Naive thymus-derived CD8-positive, alpha-beta T cell (primary cell): ENCODE measurements at places on chromosomes 4 and X.

DNA sequence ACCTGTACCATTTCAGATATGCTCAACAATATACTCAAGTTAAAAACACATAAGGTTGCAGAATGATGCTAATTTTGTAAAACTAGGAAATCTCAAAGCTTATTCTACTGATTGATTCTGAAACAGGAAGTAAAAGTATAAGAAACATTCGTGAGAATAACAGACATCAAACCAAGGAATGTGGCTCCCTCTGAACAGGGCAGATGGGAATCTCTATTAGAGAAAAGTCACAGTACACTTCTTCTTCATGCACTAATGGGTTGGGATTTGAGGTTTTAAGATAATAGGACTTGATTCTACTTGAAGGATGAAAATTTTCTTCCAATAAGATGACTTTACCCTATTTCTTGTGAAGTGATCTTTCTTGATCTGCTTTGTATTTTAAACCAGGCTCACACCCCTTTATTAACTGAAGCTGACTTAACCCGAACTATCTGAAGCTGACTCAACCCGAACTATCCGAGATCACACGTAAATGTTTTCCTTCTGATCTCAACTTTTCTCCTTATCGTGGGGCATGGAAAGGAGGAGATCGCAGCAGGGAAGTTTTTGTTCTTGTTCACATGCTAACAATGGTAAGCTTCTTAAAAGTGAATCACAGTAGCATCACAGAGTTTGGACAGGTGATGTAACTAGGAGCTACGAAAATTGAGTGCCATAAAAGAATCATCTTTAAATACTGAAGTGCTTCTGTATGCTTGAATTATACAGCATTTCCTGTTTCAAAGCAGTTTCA lies 363.1 kb upstream of the ZFP42 start:
- no peak for DNase-seq

DNA sequence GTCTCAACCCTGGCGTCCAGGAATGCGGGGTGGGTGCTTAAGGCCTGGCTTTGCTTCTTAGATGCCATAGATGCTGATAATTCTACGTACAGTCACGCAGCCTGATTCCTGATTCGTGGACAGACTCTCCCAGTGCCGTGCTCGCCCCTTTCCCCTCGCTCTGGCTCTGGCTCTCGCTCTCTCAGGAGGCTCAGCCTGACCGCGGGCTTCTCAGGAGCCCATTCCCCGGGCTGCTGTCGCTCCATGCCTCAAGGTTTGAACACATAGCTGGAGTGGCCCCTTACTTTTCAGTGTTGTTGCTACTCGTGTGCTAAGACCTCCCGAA lies 59.2 kb upstream of the ZC4H2 start:
- DNase-seq: no peak

GRCh38 chr4:30723201-30723955 lies 3.2 kb downstream of the PCDH7 start:
- DNase-seq: no peak

GRCh38 chr4:76211769-76212708 lies 1.6 kb downstream of the SCARB2 start:
- no peak for DNase-seq

DNA sequence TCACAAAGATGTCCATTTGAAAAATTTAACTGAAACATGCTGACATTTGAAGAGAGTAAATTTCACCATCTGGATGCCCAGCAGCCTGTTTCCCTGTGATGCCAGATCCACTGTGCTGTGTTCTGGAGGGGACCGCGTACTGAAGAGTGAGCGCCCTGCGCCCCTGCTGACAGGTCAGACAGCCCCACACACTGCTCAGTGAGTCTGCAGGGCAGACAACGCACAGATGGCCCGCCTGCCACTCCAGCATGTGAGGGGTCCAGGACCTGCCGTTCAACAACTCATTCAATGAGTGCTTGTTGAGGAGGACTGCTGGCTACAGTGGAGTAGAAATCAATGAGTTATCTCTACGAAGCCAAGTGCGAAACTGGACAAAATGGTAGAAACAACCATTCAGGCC lies 49.2 kb downstream of the FGFRL1 start:
- DNase-seq: no peak

- DNase-seq: no peak
Observed at GRCh38 chrX:134736356-134736755, 78.1 kb upstream of the PLAC1 start.

- DNase-seq: no peak
Observed at GRCh38 chr4:128169245-128169644, 108.1 kb downstream of the LARP1B start.

DNA sequence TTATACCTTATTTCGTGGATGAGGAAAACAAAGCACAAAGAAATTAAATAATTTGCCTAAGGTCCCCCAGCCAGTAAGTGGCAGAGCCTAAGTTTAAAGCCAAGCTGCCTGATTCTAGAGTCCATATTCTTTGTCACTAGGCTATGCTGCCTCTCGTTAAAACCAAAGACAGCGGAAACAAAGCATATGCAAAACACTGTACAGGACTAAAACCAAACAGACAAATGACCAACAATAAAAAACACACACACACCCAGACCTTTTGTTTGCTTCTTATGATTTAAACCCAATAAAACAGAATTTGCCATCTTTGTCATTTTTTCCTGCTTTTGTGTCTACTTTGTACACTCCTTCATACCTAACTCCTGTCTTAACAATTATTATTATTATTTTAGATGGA lies 10.1 kb upstream of the VSIG1 start:
- DNase-seq: no peak

GRCh38 chr4:57550198-57550597 lies 440.0 kb upstream of the IGFBP7 start:
- no peak for DNase-seq

DNA sequence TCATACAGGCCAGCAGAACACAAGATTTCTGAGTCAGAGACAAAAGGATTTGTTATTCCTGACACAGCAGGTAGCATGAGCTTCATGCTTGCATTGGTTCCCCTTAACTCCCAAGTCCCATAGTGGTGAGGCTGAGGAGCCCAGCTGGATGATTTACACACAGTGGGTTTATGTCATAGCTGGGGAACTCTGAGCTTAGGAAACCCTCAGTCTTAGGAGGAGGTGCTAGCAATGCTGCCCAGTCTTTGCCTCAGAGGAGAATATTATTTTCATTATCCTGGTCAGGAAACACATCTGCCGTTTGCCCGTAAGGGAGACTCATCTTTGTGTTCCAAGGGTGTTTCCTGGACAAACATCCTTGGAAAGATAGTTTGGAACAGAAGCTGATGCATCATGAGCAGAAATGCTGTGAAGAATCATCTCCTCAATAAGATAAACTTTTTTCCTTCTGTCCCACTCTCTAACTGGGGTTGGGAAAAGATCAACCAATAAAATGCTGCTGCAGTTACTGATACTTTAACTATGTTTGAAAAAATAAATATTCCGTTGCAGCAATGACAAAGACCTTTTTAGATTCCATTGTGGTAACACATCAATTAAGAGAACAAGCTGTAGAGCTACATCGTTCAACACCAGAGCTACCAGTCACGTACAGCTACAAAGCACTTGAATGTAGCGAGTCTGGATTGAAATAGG lies 146.8 kb downstream of the DCLK2 start:
- DNase-seq: no peak

DNA sequence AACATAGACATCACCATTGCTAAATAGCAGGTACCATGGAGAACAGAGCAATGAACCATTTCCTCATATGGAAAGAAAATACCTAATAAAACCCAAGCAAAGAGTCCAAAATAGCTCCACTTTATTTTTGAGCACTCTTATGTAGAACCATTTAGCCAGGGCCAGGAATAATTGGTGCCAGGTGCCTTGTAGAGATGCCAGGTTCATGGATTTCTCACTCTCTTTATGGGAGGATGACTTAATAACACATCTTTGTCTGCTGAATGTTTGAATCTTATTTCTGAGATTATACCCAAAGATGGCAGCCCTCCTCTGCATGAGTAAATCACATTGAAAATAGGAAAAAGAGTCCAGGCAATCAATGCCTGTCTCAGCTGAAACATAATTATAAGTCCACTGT lies 212.3 kb upstream of the SFRP2 start:
- DNase-seq: no peak

DNA sequence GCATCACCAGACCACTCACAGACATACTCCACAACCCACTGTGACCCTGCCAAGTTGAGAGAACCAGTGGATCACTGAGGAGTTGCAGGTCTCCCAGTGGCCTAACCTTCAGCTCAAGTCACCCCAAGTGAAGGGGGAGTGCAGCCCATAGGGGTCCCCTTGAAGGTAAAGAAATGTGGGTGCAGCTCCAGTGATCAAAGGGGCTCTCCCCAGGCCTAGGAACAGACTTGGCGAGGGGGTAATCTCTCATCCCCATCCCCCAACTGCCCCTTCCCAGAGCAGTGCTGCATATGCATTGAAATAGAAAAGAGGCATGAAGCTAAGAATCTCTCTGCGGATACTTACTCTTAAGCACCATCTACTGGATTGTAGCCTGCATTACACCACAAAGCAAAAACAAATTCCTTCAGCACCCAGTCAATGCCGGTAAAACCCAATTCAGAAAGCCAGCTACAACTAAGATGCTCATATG lies 27.0 kb downstream of the MAGEE1 start:
- peak; percentile 34 for DNase-seq

DNA sequence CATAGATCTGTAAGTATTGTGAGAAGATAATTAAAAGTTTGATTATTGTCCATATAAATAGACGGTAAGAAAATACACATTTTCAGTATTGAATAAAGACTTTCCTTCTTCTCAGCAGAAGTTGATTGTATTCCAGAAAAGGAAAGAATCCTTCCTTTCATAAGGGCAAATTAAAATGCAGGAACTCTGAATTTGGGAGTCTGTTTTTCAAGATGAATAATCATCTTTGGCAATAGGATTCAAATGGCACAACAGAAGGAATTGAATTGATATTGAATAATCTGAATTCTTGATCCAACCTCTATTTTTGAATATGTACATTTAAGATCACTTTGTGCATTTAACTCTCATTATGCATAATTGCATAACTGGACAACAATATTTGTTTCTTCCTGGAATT lies 149.3 kb downstream of the DMD start:
- no peak for DNase-seq

GRCh38 chr4:76035141-76035540 lies 729 bp downstream of the CXCL11 start:
- DNase-seq: no peak

- DNase-seq: no peak
Observed at GRCh38 chr4:95044324-95044837, 286.6 kb downstream of the BMPR1B start.

- no peak for DNase-seq
Observed at GRCh38 chr4:96598465-96598864, 758.6 kb downstream of the PDHA2 start.

DNA sequence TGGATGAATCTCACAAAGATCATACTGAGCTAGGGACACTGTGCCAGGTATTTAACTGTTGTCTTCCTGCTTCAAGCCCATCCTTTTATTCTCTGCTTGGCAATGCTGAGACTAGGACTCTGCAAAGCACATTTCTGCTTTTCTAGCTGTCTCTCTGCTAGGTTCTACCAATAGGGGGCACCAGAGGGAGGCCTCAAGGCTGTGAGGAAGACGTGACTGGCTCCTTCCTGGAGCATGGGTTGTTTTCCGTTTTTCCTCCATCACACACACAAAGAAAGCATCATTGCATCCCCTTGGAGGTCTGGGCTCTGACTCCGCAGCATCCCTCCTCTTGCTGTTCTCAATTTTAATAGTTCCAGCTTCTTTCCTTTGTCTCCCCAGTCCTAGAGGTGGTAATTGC lies 10.9 kb upstream of the DCTD start:
- DNase-seq: no peak

- no peak for DNase-seq
Observed at GRCh38 chr4:181601103-181601502, 642.1 kb upstream of the TENM3 start.

DNA sequence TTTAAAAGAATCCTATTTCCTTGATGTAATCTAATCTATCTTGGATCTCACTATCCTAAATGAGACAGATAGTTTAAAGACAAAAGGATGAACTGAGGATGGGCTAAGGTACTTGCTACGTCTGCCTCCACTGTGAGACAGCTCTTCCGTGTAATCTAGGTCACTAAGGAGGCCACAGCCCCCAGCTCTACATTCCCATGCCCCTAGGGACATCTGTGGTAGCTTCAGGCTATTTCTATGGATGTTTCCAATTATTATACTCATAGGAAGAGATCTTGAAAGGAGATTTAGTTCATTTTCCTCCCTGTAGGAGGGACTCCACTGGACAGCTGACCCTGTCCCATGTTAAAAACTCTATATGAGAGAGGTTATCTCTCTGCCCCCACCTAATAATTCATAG lies 140.8 kb upstream of the TRPC5 start:
- DNase-seq: no peak

GRCh38 chrX:39975101-39975925 lies 122.4 kb downstream of the BCOR start:
- no peak for DNase-seq

DNA sequence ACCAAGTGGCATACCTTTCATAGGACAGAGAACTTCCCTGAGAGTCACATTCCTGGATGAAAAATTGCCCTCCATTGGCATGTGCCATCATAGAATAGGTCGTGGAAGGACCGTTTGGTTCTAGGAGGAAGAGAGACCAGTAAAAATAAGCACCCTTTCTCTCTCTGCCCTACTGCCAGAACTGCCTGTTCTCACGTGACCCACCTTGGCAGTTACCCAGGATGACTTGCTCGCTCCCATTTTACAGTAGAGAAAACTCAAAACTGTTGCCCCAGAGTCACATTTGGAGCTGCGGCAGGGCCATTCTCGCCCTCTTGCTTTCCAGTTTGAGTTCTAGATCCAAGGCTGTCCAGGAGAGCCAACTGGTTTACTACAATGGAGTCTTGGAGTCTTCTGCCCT lies 1.1 kb upstream of the NLGN3 start:
- DNase-seq: no peak

DNA sequence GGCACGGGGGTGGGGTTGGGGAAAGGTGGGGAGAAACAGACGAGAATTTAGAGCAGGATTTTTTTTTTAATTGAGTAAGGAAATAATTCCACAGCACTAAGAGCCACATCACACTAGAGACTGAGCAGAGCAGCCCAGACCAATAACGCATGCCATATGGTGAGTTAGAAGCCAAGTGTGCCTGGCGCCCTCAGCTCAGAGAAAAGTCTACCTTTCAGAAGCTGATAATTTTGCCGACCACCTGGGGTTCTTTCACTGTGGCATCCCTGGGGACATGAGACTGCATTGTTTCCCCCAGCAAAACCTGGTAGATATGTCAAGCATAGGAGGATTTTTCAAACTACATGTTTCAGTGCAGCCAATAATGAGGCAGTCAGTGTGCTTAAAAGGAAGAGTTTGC lies 516.8 kb downstream of the SMARCA1 start:
- DNase-seq: no peak

DNA sequence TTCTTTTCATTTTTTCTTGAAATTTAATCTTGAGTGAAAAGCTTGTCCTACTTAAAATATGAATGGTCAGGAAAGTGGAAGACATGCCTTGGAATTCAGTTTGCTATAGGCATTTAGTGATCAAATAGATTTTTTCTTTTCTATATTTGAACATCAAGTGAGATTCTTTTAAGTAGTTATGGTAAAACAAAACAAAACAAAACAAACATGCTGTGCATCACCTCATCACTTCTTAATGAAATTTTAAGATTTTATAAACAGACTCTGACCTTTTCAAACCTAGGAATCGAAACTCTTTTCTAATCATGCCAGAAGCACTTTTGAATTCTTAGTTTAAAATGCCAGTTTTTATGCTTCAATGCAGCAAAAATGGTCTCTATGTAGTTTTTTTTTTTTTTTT lies 62.8 kb downstream of the CNKSR2 start:
- no peak for DNase-seq
